ENCODE measurements at places on chromosomes 7 and 10.

GRCh38 chr10:20299034-20299736 is 483.0 kb downstream of the PLXDC2 start:
- DNase-seq = no peak

GRCh38 chr7:112290065-112290464 is 83.6 kb downstream of the ZNF277 start:
- no peak for DNase-seq

GRCh38 chr7:99386584-99387238 is 12.2 kb downstream of the ARPC1B start:
- DNase-seq = peak; percentile 66

DNA sequence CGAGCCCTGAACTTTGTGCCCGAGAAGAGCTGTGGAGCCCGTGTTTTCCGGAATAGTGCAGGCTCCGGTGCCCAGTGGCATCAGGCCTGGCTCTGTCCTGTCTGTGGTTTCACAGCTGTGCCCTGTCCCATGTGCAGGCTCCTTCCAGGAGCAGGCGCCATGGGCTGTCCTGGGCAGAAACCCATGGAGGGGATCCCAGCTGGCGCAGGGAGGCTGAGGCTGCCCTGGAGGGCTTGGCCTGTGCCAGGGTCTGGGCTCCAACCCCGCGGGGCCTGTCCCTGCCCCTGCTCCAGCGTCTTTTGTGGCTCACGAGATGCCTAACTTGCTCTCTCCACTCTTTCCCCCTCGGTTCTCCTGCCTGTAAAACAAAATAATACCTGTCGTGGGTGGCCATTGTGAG is 23.3 kb upstream of the CRHR2 start:
- DNase-seq = no peak

DNA sequence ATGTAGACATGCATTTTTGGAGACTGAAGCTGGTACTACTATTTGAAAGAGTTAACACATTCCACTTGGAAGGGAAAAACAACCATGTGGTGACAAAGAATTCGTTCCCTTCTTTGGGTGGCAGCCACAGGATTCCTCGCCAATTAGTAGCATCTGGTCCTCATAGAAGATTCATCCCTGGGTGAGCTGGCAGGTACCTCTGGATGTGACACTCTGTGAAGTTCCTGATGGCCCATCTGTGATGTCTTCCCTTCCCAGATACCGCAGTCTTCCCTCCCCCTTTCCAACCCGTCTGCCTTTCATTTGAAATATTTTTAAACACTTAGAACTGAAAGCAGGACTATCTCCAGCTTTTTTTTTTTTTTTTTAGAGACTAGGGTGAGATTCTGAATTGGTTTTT is 569.5 kb downstream of the TYW1 start:
- no peak for DNase-seq

DNA sequence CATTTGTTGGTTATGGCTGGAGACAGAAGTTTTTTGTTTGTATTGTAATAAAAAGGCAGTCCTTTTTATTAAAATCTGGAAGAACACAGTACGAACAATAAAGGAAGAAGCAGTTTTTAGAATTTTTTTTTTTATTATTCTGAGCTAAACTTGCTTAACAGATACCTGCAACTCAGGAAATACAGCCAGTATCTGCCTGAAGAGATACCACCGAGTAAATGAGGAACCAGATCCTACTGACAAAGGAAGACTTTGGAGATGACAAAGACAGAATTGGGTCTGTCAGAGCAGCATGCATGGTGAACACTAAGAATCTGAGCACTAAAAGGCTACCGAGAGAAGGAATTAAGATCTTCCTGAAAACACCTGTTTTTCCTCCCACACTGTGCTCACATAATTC is 1335.9 kb upstream of the SORCS1 start:
- DNase-seq = no peak

- DNase-seq = peak; percentile 12
Measured at GRCh38 chr10:50538555-50539398, 85.0 kb downstream of the SGMS1 start.

- no peak for DNase-seq
Measured at GRCh38 chr7:46753662-46754061, 828.2 kb downstream of the TNS3 start.

- no peak for DNase-seq
Measured at GRCh38 chr7:27367933-27368549, 125.4 kb downstream of the EVX1 start.

DNA sequence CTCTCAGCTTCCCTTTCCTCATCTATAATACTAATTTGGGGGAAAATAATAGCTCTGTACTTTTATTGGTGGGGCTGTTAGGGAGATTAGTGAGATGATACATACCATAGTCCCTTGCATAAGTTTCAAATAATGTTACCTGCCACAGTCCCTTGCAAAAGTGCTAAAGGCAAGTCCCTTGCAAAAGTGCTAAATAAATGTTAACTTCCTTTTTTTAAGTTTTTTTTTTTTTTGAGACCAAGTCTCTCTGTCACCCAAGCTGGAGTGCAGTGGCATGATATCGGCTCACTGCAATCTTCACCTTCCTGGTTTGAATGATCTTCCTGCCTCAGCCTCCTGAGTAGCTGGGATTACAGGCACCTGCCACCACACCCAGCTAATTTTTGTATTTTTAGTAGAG is 43.4 kb upstream of the SRGN start:
- no peak for DNase-seq

DNA sequence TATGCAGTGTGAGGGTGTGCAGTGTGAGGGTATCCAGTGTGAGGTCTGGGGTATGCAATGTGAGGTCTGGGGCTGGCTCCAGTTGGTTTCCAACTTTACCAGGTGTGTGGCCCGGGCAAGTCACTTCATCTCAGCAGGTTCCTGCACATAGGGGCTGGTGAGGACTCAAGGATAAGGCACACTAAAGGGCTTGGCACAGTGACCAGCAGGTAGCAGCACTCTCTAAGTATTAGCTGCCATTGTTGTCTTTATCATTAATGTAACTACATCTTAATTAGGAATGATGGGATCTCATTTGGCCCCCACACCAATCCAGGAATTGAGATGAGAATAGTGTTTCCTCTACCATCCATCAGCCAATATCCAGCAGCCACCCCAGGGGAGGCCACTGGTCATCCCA is 117.3 kb downstream of the KCNMA1 start:
- no peak for DNase-seq

- no peak for DNase-seq
Measured at GRCh38 chr7:113161050-113161449, 42.7 kb upstream of the SMIM30 start.

DNA sequence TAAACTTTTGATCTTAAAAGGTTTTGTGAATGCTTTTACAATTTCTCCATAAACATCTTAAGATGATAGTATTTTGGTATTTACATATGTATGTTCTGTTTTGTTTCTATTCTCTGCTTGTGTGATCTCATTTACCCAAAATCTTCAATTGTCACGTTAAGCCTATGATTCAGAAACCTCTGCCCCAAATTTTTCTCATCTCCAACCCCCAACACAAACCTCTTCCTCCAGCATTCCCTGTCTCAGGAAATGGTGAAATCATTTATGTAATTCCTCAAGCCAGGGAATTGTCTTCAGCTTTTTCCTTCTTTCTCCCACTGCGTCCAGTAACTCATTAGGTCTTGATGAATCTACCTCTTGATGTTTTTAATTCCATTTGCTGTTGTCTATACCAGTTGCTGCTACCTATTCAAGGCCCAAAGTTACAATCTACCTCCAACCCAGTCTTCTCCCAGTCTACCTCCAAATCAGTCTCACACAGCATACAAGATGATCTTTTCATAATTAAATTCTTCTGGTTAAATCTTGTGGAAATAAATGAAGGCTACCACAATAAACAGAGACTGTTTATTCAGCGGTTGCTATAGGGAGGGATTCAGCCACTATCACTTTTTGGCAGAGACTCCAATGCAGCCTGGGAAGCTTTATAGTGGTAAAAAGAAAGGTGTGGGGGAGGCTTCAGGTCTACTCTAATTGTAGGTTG is 5.8 kb downstream of the CFAP69 start:
- no peak for DNase-seq

DNA sequence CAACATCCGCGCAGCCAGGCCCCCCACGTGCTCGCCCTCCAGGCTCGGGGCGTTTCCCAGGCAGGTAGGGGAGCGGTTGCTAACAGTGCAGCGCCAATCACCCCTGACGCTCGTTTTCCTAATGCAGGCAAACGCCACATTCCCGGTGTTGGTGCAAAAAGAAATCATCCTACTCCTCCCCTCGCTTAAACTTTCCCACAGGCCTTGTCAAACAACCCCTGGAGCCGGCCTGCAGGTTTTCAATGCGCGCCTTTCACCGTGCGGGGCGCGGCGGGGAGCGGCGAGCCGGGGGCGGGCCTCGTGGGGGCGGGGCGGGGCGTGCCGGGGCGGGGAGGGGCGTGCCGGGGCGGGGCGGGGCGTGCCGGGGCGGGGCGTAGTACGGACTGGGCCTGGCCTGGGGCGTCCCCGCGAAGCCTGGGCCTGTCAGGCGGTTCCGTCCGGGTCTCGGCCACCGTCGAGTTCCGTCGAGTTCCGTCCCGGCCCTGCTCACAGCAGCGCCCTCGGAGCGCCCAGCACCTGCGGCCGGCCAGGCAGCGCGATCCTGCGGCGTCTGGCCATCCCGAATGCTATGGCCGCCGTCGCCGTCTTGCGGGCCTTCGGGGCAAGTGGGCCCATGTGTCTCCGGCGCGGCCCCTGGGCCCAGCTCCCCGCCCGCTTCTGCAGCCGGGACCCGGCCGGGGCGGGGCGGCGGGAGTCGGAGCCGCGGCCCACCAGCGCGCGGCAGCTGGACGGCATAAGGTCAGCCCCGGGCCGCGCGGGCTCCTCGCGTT is at the start of gene ECHDC3:
TSS of gene ECHDC3 (plus strand) at position 374 of the 770 bp plus-strand sequence. CDS start at position 569, 195 bp downstream.
- DNase-seq = peak; percentile 20

- DNase-seq = no peak
Measured at GRCh38 chr7:35430547-35431153, 176.8 kb upstream of the TBX20 start.

GRCh38 chr7:91068136-91068795 is 196.0 kb upstream of the FZD1 start:
- no peak for DNase-seq

GRCh38 chr10:129397198-129397974 is 69.7 kb upstream of the MGMT start:
- DNase-seq = no peak

DNA sequence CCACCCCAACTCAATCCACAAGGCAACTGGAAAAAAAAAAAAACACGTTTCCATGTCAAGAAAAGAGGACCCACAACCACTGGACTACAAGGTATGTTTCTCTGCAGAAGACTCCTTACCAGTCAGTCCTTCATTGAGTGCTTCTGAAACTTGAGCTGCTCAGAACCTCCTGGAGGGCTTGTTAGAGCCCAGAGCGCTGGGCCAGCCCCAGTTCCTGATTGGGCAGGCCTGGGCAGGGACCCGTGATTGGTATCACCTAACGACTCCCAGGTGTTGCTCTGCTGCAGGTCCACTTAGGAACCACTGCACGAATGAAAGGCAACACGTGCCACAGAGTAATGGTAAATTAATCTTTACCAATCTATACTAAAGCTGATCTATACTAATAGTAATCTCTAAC is 473 bp upstream of the CCDC201 start:
- DNase-seq = no peak

DNA sequence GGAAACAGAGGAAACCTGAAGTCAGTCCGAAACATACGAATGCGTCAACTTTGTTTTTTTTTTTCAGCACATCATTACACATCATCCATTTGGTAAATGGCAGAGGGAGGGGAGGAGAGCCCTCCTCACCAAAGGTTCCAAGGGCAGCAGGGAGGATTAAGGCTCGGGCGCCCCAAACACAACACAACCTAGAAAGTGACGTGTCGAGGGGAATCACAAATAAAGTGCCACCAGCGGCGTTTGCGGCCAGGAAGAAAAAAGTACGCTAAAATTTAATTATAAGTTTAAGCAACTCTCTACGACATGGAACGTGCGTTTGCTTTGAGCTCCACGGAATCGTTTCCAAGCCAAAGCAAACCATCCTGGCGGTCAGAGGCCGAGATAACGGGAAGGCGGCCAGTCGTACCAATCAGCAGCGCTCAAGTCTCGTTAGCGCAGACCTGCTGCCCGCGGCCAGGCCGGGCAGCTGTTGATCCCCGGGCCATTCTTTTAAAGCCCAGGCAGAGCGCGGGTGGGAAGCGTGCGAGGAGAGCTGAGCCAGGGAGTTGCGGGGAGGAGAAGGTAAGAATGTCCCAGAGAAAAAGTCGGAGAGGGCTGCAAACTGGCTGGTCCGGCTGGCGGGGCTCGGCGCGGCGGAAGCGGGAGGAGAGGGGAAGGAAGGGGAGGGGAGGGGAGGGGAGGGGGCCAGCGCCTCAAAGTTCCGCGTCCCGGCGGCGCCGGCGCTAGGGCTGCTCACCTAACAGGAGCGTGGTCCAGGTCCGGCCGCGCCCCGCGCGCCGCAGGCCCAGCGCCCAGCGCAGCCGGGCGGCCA is 719 bp downstream of the DPY19L1 start:
- DNase-seq = peak; percentile 54

GRCh38 chr10:88336334-88336733 is 246.8 kb downstream of the RNLS start:
- DNase-seq = no peak

DNA sequence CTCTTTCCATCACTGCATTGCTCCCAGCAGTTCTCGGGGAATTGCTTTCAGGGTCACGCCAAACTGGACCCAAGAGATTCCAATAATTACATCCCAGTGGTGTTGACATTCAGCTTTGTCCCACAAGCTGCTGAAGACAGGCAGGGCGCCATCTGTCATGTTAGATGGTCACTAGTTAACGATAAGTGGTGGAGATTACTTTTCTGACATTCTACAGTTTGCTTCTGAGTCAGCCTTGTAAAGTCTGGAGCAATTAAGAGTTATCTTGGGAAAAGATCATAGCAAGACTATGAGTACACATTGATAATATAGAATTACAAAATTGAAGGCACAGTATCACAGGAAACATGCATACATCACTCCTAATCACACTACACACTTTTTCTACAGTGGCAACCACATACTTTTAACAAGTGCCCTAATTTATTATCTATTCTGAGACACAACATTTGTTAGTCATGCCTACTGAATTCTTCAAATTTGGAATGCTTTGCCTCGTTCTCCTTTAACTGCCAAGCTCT is 41.9 kb downstream of the SEMA3C start:
- no peak for DNase-seq

DNA sequence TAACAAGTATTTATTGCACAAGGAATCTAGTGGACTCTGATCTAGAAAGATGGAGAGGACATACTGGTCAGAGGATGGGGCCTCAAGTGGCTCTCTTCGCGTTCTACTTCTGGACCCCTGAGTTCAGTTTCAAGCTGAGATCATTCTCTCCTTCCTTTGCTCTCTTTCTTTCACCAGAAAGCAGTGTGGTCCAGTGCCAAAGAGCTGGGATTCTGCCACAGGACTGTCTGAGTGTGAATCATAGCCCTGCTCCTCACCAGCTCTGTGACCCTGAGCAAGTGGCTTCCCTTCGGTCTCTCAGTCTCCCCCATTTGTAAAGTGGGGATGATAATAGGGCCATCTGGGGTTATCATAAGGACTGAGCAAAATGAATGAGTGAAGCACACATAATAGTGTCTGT is 715.2 kb downstream of the SUGCT start:
- no peak for DNase-seq

GRCh38 chr7:21346297-21346696 is 81.6 kb upstream of the SP4 start:
- no peak for DNase-seq

- no peak for DNase-seq
Measured at GRCh38 chr10:62502995-62503613, 128.9 kb downstream of the ZNF365 start.
